ENCODE measurements at places on chromosomes 3 and 15. TPM values are rescaled to one million over a fixed set of nuclear protein-coding genes. Genes with fewer than 3 reads are reported as not detected.

GATM gene
- total RNA-seq, result 51.4 TPM

NR2E3 gene
- total RNA-seq, result not detected

FSD2 gene
- not detected for total RNA-seq

FAM107A gene
- total RNA-seq, result 35.2 TPM

LIPH gene
- total RNA-seq, result 0.14 TPM

MITF gene
- 66.0 TPM for total RNA-seq

FOXB1 gene
- total RNA-seq, result not detected

- H3K4me3 ChIP-seq, result no peak overlapping the region
- no peak for DNase-seq
- H3K27ac ChIP-seq, result no peak overlapping the region
- H3K36me3 ChIP-seq, result no peaks in the 10 kb centered on the region
- H3K27me3 ChIP-seq, result no peaks in the 10 kb centered on the region
- H3K4me1 ChIP-seq, result no peaks in the 10 kb centered on the region
These were observed 7.7 kb downstream of the CAPN3 start for GRCh38 chr15:42367041-42367440.

DNA sequence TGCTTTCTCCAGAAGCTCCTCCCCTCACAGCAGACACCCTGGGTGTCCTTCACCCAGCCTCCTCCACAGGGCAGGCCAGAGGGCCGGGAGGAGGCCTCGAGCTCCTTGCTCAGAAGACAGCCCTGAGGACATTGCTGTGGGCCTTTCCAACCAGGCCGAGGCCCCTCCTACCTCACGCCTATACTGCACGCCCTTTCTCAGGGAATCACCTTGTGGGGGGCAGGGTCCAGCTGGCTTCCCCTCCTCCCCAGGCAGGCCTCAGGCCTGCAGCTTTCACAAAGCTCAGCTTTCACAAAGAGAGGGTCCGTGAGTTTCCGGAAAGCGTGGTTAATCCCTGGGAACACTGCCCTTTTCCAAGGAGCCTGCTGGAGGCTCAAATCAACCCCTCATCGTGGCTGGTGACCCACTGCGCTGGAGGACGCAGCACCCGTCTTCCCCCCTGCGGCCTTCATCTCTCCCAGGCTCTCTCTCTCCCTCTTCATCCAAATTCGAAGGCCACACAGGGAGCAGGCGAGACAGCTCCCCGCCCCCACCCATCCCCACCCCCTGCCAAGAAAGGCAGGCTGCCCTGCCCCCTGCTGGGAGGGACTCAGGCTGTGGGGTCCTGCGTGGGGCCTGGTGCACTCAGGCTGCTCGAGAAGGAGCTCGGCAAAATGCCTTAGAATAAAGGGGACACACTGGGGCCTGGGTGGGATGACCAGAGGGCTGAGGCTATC, 79.4 kb downstream of the OCA2 start:
- H3K4me3 ChIP-seq, result no peak overlapping the region
- no peak overlapping the region for H3K27ac ChIP-seq
- DNase-seq, result no peak
- no peaks in the 10 kb centered on the region for H3K36me3 ChIP-seq
- no peaks in the 10 kb centered on the region for H3K27me3 ChIP-seq

DNA sequence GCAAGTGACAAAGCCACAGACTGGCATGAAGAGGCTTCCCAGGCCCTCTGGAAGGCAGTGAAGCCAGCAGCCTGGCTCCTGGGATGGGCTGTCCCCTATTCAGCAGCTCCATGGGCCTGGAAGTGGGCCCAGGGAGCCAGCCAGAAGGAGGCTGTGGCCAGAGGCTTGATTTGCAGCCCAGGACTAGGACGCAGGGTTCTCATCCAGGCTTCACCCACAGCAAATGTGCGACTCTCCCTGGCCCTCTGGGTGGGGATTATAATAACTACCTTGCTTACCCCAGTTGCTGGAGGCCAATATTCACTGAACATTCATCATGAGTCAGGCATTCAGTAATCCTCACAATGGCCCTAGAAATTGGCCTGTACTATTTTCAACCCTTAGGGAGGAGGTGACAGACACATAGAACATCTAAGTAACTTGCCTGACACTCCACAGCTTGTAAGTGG, 24.6 kb upstream of the SRP14 start:
- H3K36me3 ChIP-seq, result no peaks in the 10 kb centered on the region
- no peak overlapping the region for H3K4me3 ChIP-seq
- peak overlapping the region; percentile 69 for H3K27ac ChIP-seq
- H3K4me1 ChIP-seq, result peaks cover 17% of the 10 kb centered on the region

DNA sequence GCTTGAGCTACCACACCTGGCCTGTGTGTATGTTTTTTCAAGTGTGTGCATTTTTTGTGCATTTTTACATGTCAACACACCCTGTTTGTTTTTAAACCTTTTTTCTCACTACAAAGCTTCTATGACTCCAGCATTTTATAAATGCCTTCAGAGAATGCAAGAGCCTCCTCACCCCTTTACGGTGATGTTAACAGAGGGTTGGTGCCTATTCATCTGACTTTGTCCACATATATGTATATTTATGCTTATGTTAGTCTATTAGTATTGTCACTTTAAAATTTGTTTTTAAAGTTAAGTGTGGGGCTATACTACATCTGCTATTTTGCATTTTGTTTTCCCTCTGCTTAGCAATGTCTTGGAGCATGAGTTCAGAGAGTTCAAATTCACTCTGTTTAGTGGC, 45.8 kb downstream of the EEFSEC start:
- no peak overlapping the region for H3K4me3 ChIP-seq
- no peaks in the 10 kb centered on the region for H3K27me3 ChIP-seq
- no peaks in the 10 kb centered on the region for H3K36me3 ChIP-seq
- H3K27ac ChIP-seq, result no peak overlapping the region
- H3K4me1 ChIP-seq, result peaks cover 29% of the 10 kb centered on the region

DNA sequence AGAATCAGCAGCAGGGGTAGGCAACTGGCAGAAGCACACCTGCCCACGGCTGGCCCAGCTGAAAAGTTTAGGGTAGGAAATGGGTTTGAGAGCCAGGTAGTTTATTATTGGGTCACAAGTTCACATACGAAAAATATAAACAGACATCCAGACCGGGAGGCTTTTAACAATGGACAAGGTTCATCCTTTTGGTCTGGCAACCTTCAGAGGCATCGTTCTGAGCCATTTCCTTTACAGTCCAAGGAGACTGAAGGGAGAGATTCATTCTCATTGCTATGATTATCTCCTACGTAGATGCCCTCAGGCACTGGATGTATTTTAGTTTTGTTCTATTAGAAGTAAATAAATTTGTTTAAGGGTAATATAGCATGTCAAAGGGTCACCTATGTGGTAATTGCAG, 248.0 kb upstream of the THBS1 start:
- peaks cover 43% of the 10 kb centered on the region for H3K4me1 ChIP-seq
- no peak overlapping the region for H3K4me3 ChIP-seq
- no peaks in the 10 kb centered on the region for H3K36me3 ChIP-seq
- H3K27ac ChIP-seq, result peak overlapping the region; percentile 46
- H3K27me3 ChIP-seq, result no peaks in the 10 kb centered on the region

- H3K27me3 ChIP-seq, result no peaks in the 10 kb centered on the region
- no peaks in the 10 kb centered on the region for H3K36me3 ChIP-seq
- H3K4me1 ChIP-seq, result no peaks in the 10 kb centered on the region
These were observed 5.1 kb upstream of the CPOX start for GRCh38 chr3:98598492-98598891.

- DNase-seq, result no peak
- no peak overlapping the region for H3K27ac ChIP-seq
- H3K36me3 ChIP-seq, result peaks cover 11% of the 10 kb centered on the region
- H3K4me3 ChIP-seq, result no peak overlapping the region
These were observed 78.7 kb downstream of the ZNF280D start for GRCh38 chr15:56654624-56655023.

DNA sequence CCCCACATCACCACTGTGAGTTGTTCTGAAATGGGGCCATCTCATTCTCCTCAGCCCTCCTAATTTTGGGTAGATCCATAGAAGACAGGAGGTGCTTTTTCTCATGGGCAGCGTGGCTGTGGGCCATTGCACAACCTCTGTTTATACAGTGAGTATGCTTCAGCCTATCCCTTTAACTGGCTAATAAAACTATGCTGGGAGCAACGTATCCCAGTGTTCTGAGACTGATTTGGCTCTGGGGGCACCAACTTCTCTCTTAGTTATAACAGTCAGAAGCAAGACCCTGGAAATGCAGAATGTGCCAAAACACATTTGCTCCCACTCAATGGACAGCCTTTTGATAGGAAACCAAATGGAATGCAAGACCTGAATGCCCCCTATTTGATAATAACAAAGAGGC, 97.1 kb upstream of the ICE2 start:
- no peaks in the 10 kb centered on the region for H3K36me3 ChIP-seq
- no peak overlapping the region for H3K4me3 ChIP-seq
- H3K27ac ChIP-seq, result no peak overlapping the region
- no peaks in the 10 kb centered on the region for H3K27me3 ChIP-seq
- no peak for DNase-seq
- peaks cover 55% of the 10 kb centered on the region for H3K4me1 ChIP-seq

- H3K4me1 ChIP-seq, result no peaks in the 10 kb centered on the region
- DNase-seq, result no peak
- no peak overlapping the region for H3K27ac ChIP-seq
- H3K27me3 ChIP-seq, result no peaks in the 10 kb centered on the region
- no peak overlapping the region for H3K4me3 ChIP-seq
These were observed 52.9 kb upstream of the ROBO2 start for GRCh38 chr3:76986876-76987474.

GRCh38 chr15:39177561-39177960, 403.3 kb upstream of the THBS1 start:
- H3K27ac ChIP-seq, result no peak overlapping the region
- H3K36me3 ChIP-seq, result no peaks in the 10 kb centered on the region
- H3K4me3 ChIP-seq, result no peak overlapping the region
- H3K27me3 ChIP-seq, result no peaks in the 10 kb centered on the region
- peaks cover 39% of the 10 kb centered on the region for H3K4me1 ChIP-seq

DNA sequence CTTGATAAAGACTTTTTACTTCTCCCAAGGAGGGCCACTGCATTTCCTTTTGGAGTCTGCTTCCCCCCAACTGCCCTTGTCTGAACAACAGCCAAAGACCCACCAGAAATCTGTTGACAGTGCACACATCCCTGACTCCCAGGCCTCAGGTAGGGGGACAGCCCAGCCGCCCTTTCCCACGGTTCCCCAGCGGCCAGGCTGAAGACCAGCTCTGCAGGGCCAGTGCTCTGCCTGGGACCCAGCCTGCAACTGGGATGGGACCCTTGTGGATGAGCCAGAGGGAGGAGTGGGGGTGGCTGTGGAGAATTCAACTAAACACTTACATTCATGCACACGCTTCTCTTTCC, 8.1 kb upstream of the PRR23E start:
- no peak overlapping the region for H3K4me3 ChIP-seq
- H3K36me3 ChIP-seq, result no peaks in the 10 kb centered on the region

DNA sequence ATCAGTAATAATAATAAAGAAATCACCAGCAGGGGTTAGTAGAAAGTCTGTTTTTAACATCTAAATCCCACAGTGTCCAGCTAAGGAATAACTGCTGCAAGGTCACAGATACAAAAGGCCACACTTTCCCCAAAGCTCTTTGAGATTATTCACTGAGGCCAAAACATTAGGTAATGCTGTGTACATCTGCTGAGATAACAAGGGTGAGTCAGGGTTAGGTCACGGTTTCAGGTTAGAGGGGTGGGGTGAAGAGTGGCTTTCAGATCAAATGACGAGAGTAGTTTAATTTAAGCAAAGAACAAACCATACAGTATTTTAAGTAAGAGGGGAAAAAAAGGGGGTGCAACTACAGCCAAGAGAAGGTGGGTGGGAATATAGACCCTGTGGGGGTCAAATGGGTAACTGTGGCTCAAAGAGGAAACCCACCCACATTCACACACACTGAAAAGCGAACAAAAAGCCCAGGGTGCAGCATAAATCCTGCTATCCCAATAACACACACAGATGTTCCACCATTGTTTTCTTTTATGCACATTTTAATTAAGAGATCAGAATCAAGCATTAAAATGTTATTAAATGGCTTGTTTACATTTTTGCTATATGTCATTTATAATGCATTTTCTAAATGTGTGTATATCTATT, 412.9 kb downstream of the TIGIT start:
- no peak overlapping the region for H3K4me3 ChIP-seq
- no peak for DNase-seq
- H3K4me1 ChIP-seq, result peaks cover 4% of the 10 kb centered on the region
- H3K36me3 ChIP-seq, result no peaks in the 10 kb centered on the region
- no peak overlapping the region for H3K27ac ChIP-seq
- H3K27me3 ChIP-seq, result no peaks in the 10 kb centered on the region

Data from sigmoid colon (tissue), 7 donors.